Germinal center (tissue), 1 donor: ENCODE measurements at places on chromosomes 16 and 17.
A peak's percentile ranks its signal among the peaks of the same experiment; 100 is the strongest.

DNA sequence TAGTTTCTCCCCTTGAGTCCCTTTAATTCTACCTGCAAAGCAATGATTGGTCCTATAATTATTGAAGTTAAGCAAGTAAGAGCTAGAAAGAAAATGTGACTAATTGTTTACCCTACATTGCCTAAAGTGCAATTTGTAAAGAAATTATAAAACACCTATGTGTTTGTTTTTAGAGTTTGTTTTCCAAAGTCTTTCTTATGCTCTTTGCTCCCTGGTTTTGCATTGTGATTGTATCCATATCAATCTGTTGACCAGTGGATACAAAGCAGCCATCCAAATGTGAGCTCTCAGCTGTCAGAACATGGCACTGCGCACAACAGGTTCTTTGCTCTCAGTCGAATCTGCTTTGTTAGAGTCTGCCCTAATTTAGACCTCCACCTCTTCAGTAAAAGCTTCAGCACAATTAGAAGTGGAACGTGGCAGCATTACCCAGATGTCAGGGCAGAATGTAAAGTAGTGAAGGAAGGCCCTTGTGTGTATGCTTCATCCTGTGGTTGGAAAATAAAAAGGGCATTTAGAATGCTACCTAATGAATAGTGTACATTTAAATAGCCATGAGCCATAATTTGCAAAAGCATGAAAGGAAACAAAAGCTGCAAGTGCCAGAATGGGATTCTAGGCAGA lies 70.5 kb downstream of the AATF start:
- DNase-seq = no peak

DNA sequence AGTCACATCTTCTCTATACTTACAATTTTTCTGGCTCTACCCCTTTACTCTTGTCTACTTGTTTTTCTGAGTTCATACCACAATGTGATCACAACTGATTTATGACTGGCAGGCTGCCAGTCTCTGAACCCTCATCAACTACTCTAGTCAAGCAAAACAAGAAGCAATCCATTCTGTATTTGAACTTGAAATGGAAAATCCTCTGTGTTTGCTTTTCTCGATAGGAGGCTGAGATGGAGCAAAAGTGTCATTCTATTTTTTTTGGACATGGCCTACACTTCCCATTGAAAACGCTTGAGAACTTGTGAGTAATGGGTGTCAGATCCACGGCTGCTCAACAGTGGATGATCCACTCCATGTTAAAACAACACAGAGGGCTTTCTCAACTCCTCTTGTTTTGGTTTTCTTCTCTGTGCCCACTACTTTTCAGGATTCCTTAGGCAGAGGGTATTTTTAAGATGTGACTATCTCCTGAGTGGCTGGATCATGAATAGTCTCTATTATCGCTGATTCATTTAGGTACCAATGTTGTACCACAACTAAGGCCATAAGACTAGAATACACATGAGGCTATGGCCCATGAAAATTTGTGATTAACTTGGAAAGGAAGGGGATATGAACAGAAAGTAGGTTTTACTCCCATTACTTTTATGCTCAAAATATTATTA lies 11.7 kb downstream of the TMEM100 start:
- no peak for DNase-seq

DNA sequence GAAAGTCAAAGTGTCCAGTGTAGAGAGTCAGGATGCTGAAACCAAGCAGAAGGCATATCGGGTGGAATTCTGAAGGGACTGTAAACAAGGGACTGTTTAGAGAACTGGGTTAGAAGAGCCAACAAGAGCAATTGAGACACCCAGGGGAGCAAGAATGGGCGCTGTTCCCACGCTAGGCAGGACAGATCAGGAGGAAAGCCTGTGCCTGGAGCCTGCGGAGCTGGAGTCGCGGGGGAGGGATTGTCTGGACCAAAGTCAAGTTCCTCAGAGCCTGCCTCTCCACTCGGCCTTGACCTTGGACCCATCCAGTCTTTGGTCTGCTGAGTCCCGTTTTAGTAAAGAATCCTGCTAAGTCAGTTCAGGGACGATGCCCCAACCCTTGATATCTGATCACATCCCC lies 14.7 kb upstream of the KLHL36 start:
- DNase-seq = no peak

DNA sequence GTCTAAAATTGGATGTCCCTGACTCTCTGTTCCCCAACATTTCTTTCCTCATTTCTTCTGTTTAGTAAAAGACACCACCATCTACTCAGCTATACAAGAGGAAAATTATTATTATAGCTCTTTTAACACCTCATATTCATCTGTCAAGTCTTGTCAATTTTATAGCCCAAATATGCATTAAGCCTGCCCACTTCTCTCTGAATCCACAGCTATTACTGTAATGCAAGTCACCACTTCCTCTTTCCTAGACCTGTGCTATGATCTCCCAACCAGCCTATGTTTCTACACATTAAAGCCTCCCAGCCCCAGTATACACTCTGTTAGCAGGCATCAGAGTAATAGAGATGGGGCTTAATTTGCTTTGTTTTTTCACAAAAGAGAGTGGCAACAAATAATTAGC lies 252.9 kb downstream of the GRIN2A start:
- DNase-seq = peak; percentile 11

GRCh38 chr16:54210452-54211125 lies 76.0 kb downstream of the IRX3 start:
- DNase-seq = no peak

- DNase-seq = no peak
Measured at GRCh38 chr16:87844120-87844733, 25.1 kb downstream of the SLC7A5 start.

DNA sequence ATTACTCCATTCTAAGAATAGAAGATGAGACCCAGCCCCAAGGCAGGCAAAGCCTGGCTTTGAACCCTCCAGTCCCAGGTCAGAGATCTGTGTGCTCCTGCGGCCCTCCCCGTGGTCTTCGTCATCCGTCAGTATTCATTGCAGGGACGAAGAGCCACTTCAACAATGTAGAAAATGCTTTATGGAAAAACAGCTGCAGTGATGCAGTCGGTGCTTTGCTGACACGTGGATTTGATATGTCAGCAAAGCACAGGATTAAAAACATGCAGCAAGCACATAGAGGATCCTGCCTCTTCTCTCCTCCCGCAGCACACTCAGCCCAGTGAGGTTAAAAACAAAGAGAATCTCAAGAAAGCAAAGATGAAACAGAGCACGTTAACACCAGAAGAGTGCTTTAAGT lies 117.1 kb upstream of the AXIN2 start:
- DNase-seq = no peak

DNA sequence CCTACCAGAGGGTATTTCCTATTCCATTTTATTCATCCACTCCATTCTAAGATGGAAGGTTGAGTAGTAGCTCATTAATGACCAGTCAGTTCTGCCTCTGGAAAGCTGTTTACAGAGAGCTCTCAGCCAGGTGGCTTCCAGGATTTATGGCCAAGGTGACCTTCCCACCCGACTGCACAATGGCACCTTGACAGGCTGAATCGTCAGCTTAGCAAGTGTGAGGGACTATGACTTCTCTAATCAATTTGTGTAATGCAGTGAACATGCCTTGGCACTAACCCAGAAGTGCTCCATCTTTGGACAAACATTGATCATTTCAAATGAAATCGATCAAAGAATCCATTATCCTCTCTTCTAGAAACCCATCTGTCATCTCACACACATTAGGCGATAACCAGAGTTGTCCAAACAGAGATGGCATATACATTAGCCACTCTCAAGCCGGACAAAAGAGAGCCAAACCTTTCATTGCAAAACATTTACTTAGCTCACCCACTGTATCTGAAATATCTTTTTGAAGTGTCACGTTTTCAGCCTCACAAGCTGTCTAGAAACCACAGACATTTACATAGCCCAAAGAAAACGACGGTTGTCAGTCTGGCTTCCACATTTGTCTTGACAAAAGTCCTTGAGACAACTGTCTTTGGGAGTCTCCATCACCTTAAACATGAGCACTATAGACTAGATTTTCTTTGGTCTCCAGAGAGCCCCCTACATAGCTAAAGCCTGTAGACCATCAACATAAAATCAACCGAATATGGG lies 35.6 kb downstream of the CLEC3A start:
- no peak for DNase-seq

DNA sequence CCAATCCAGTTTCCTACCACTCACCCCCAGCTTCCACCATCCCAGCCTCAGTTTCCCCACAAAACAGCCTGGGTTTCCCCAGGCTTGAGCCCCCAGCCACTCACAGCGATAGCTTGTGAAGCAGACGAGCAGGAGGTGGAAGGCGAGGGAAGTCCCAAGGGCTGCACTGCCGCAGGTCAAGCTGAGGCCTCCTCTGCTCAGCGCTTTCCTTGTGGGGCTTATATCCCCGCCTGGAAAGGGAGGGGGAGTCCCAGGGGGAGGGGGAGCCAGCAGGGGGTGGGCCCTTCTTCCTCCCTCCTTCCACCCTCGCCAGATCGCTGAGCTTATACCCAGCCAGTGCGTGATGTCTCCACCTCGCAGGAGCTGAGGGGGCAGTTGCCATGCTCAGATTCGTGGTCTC lies at the start of gene PYY:
Gene PYY (minus strand): TSS at position 195 of the 400 bp plus-strand sequence. CDS start 457 bp downstream, outside the sequence.
- DNase-seq = no peak

- no peak for DNase-seq
Measured at GRCh38 chr16:28543072-28543471, 4.3 kb upstream of the NUPR1 start.
